Ovary (tissue), 10 donors: ENCODE measurements at places on chromosomes 2 and 18. TPM values are rescaled to one million over a fixed set of nuclear protein-coding genes. Genes with fewer than 3 reads are reported as not detected.

GCKR gene
- total RNA-seq, result 13.2 TPM

DNA sequence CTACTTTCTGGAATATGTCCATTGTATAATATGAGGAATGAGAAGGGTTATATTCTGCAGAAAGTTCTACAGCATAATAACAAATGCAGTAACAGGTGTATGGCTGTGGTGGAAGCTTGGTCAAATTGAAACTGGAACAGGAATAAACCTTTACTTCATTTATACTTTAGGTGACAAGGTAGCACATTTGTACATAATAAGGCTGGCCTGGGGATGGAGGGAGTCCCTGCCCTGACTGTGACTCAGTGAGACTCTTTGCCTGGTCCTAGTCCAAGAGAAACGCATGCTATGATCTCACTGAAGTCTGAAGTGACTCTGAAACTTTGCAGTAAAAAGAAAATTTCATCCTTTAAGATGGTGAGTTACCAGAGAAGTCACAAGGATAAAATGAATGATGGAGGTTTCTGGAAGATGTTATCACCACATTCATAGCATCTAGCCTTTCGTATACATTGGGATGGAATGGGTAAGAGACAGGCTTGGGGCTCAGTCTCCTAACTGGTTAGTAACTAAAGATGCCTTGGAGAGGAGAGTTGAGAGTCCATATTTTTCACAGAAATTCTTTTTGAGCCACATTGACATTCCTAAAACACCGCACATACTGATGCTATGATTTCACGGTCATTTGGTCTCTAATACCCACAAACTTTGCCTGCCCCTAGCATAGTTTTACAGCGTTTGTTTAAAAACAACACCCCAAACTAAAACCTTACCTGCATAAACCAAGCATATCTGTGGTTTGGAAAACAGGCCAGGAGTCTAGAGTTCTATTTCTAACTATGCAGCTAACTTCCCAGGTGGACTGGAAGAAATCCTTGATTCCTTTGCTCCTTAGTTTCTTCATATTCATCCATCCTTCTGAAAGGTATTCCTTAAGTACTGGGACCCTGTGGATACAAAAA is 42.4 kb upstream of the NABP1 start:
- no peak for DNase-seq

GRCh38 chr2:125696560-125696959 is 959.4 kb upstream of the GYPC start:
- DNase-seq, result no peak

DNA sequence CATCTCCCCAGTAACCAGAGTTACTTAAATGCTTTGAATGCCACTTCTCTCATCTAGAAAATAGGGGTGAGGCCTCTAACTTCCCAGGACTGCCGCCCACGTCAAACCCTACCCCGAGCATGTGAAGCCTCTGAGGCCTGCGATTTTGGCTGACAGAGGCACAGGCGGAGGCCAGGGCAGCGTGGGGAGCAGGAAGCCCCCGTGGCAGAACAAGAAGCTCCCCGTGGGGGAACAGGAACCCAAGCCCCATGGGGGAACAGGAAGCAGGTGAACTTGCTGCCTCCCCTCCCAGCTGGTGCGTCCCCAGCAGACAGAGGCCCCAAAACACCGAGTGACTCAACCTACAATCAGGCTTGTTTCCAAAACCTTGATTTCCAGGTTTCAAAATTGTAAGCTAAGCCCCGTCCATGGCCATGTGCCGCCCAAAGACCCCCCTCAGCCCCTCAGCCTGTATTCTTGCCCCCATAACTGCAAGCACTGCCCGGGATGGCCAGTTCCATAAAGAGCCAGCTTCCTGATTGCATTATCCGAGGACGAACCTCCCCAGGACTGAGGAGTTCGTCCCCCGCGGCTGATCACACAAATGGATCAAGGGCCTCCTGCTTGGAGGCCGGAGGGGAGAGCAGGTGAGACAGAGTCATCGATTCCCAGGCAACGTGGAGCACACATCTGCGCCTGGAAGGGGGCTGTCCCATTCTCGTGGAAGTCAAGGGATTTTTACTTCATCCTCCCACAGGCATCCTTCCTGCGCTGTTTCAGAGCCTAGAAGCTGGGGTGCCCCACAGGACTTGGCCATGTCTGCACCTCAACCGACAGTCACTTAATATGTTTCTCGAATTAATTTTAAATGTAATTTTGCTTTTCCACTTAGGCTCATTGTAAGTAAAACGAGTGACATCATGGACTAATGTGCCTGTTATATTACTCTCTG is 36.3 kb upstream of the CTDP1 start:
- DNase-seq, result no peak
